NCI-H2171 (cell line): ENCODE measurements at places on chromosomes 3 and 15.

DNA sequence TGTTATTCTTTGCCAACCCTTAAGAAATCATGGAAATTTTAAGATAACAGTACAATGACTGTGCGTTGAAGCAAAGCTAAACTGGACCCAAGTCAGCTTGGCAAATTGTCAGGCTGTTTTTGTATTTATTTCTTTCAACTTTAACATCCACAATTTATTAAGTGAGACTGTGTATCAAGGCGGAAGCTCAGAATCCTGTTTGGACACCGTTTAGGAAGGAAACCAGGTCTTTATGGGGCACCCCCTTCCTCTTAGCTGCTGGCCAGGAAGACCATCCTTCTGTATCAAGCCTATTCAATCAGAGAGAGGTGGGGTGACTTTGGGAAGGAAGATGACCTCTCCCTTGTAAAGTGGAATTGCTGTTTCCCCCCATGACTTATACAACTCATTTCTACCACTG lies 166.0 kb downstream of the MCTP2 start:
- no peak for DNase-seq

DNA sequence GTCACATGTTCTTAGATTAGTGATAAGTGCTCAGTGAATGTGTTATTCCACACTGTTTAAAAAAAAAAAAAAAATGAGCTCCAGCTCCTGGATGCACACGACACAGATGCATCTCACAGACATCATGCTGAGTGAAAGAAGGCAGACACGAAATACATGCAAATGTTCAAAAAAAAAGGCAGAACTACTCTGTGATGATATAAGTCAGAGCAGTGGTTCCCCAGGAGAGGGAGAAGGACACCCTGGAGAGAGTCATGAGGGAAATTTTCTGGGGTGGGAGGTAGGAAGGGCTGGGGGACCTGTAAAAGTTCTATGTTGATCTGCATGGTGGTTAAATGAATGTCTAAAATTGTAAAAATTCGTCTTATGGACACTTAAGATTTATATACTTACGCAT lies 4.3 kb downstream of the CSRNP1 start:
- DNase-seq: no peak

GRCh38 chr3:59268170-59268569 lies 218.3 kb upstream of the CFAP20DC start:
- DNase-seq: no peak

GRCh38 chr3:161339517-161340500 lies 31.5 kb downstream of the SPTSSB start:
- DNase-seq: peak; percentile 6

GRCh38 chr15:97162805-97163495 lies 797.6 kb upstream of the ARRDC4 start:
- DNase-seq: no peak

DNA sequence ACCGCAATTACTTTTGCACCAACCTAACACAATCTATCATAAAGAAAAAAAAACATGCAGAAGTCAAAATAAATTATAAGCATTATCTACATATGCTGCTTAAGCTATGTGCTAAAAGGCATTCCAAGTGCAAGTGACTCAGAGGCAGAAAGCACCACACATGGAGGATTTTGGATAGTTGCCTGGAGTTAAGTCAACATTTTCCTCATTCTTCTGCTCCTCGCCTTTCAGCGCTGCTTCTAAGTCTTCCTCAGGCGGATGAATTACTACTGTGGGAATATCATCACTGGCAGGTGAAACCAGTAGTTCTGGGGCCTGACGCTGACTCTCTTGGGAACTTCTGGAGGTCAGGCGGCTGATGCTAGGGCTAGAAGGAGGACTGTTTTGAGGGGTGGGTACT lies 53.1 kb downstream of the SLC4A7 start:
- DNase-seq: no peak

GRCh38 chr3:109356442-109357155 lies 19.3 kb upstream of the DPPA4 start:
- no peak for DNase-seq

GRCh38 chr3:158847885-158848284 lies 46.0 kb downstream of the MFSD1 start:
- no peak for DNase-seq

GRCh38 chr3:38610436-38610835 lies 39.1 kb downstream of the SCN5A start:
- no peak for DNase-seq

DNA sequence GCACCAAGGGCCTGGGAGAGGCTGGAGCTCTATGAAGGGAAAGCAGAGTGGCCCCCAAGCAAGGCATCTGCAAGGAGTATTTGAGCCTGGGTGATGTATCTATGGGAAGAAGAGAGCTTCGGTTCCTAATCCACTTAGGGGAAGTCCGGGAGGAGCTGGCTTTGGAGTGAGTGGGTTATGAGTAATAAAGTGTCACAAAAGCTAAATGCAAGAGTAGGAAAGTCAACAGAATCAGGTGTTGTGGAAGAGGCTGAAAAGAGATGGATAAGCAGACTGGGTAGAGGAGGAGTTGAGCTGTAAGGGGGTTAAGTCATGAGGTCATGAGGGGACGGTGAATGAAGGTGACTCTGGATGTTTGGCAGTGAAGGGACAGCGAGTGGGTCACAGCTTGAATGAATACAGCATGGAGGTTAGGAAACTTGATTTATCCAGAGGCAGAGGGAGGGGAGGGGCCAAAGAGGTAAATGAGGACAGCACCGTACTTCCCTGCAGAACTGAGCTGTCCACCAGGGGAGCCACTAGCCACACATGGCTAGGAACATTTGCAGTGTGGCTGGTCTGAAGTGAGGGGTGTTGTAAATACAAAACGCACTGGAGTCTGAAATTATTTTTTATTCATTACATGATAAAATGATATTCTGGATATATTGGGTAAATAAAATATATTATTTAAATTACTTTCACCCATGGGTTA lies 83.3 kb downstream of the ADCY5 start:
- DNase-seq: no peak

DNA sequence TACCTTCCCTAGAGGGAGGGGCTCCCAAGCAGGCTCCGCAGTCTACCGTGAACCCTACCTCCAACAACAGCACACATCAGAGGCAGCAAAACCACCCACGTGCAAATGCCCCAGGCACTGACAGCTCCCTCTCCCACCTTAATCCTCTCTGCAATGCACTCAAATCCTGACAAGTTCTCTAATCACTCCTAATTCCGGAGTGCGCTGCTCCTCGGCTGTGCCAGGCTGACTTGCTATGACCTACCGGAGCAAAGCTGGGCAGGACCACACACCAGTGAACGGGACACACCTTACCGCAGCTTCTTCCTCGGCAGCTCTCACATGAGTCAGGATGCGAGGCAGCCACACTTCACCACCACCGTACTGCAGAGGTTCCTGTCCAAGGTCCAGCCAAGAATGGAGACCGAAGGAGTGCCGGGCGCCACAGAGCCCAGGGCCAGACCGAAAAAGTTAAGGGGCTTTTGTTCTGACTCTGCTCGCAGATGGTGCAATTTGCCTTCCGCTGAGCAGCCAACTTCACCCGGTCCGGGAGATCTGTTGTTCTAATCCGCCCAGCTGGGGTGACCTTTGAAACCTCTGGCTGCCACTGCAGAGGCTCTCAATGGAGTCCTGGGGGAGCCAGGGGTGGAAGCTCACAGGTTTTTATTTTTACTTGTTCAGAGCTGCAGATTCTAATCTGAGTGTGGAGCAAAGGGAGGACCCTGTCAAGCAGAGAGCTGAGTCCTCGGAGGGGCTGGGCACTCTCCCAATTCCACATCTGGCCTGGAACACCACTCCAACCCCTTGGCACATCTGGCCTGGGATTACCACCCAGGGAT lies 84.4 kb downstream of the MYLK start:
- no peak for DNase-seq

DNA sequence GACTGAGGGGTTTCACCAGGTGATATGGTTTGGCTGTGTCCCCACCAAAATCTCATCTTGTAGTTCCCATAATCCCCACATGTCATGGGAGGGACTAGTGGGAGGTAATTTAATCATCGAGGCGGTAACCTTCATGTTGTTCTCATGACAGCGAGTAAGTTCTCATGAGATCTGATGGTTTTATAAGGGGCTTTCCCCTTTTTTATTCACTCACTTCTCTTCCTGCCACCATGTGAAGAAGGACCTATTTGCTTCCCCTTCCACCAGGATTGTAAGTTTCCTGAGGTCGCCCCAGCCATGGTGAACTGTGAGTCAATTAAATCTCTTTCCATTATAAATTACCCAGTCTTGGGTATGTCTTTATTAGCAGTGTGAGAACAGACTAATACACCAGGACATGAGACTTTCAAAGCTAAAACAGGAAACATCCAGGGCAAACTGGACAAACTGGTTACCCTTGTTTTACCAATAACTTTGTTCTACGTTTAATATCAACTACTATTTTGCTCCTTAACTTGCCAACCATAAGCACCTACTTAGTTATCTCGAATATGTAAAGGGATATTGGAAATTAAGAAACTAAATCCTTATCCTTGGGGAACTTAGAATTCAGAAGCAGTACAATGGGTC lies 98.2 kb downstream of the MYH15 start:
- DNase-seq: no peak

GRCh38 chr3:28268989-28269388 lies 27.6 kb downstream of the CMC1 start:
- DNase-seq: no peak

DNA sequence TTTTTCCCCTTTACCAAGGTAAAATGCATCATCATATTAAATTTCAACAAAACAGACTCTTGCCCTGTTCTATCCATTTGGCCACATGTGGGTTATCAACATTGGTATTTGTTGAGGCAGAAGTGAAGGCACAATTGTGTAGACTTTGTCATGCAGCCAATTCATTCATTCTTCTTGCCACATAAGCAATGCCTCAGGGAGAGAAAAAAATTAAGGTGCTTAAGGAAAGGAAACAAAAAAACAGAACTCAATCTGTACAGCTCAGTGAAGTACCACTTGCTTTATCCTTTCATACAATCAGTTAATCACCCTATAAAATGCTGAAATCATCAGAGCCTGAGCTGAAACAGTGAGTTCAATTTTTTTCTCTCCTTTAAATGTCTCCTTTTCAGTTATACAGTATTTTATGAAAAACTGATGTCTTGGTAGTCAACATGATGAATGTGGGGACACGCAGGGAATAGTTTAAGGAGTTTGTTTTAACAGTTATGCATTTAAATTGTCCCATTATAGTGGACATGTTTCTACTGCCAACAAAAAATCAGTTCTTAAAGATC lies 588.9 kb downstream of the MFSD1 start:
- DNase-seq: no peak

- peak; percentile 93 for DNase-seq
Measured at GRCh38 chr15:79595995-79596622, 164.0 kb downstream of the MINAR1 start.

GRCh38 chr15:32993285-32993684 lies 201.2 kb downstream of the FMN1 start:
- no peak for DNase-seq

- DNase-seq: no peak
Measured at GRCh38 chr15:83285979-83286553, 1.6 kb upstream of the BNC1 start.

- no peak for DNase-seq
Measured at GRCh38 chr3:176120507-176120906, 1076.8 kb downstream of the TBL1XR1 start.

DNA sequence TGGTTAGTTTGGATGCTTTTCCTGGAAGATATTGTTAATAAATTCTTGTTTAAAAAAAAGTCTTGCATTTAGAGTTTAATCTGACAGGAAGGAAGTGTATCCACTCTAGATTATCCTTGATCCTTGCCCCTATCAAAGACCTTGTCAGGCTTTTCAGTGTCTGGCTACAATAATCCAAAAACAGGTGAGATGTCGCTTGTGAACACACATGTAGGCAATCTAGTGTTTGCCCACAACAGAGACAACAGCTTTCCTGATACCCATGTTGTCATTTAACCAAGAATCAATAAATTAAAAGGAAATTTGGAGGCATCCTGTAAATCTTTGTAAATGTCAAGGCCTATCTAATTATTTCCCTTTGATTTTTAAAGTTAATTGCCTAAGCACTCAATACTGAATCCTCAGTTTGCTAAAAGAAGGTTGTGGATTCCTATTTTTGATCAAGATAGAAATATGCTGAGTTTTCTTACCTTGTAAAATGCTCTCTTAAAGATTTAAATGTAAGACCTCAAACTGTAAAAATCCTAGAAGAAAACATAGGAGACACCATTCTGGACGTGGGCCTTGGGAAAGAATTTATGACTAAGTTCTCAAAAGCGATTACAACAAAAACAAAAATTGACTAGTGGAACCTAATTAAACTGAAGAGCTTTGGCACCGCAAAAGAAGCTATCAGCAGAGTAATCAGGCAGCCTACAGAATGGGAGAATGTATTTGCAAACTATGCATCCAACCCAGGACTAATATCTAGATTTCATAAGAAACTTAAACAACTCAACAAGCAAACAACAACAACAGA lies 207.7 kb downstream of the NAALADL2 start:
- no peak for DNase-seq

DNA sequence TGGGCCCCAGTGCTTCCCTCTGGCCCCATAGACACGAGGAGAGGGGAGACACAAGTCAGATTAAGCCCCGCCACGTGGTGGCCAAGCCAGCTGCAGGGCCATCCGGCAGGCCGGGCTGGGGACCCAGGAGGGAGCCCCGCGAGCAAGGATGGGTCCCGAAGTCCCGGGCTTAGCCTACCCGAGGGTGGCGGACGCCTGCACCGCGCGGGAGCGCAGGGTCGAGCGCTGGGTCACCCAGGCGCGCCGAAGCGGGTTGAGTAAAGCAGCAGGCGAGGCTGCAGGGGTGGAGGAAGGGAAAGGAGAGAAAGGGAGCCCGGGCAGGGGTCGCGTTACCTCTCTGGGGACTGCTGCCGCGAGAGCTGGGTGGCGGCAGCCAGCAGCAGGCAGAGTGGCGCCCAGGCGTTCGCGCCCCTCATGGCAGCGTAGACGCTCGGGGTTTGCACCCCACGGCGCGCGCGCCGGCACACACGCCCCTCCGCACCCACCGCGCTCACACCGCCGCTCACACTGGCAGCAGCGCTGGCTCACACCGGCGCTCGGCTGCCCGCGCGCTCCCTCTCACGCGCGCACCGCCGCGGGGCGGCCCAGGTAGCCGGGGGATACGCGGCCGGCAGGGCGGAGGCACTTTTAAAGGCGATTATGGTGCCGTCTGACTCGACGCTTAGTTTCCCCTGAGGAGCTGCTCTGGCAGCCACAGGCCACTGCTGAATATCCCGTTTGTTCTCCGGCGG lies at the start of gene PCOLCE2:
Gene PCOLCE2, minus strand, starts transcription at position 603 of the 731 bp plus-strand sequence. Its CDS starts 187 bp downstream, at position 416.
- peak; percentile 79 for DNase-seq

- DNase-seq: no peak
Measured at GRCh38 chr3:152729906-152730305, 105.0 kb upstream of the P2RY1 start.
